ENCODE measurements at places on chromosomes 12 and 14.

DNA sequence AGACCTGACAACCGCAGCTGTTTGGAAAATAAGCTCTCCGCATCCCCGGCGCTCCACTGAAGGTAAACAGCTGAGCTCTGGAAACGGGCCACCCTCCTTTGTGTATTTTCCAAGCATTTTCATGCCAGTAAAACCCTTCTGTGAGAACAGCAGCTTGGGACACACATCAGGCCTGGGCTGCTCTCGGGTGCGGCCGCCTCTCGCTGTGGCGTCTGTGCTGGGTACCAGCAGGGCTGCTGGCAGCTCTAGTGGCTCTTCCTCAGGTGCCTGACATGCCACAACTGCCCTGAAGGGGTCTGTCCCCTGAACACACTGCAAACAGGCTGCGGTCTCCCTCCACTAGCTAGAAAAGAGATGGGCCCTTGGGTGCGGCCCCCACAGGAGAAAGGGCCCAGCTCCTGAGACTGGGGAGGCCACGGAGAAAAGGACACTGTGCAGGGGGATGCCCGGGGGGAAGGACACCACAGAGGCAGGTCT is 96.3 kb downstream of the ITPK1 start:
- DNase-seq = no peak

DNA sequence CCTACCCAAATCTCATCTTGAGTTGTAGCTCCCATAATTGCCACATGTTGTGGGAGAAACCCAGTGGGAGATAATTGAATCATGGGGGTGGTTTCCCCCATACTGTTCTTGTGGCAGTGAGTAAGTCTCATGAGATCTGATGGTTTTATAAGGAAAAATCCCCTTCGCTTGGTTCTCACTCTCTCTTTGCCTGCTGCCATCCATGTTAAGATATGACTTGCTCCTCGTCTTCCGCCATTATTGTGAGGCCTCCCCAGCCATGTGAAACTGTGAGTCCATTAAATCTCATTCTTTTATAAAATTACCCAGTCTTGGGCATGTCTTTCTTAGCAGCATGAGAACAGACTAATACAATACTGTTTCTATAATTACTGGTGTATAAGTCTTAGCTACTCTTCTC is 6.5 kb upstream of the BCAT1 start:
- no peak for DNase-seq

DNA sequence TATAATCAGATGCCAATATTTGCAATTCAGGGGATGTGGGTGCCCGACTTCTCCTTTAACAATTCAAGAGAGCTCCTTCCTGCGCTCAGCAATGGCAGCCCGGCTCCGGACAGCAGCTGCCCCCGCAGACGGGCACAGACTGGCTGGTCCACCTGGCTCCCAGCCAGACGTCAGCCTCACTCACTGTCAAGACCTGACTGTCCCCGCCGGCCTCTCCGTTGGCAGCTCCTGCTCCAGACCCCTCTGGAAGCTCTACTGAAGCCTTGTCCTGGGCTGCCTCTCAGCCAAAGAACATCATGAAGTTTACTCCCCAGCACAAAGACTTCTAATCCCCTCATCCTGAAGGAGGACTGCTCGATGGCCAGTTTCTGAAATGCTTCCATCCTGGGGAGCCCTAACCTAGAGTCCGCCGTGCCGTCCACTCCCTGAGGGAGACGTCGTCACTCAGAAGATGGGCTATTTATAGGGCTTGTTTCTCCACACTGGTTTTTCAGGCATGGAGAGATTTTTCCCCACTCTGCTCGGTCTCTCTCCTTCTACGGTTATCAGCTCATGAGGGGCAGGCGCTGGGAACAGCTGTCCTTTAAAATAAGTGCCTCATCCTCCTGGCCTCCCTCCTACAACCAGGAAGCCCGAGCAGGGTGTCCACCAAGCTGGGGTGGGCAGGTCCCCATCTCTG is 126.2 kb downstream of the RFLNA start:
- no peak for DNase-seq

GRCh38 chr12:83083616-83084015 is 396.9 kb downstream of the TMTC2 start:
- DNase-seq = no peak

DNA sequence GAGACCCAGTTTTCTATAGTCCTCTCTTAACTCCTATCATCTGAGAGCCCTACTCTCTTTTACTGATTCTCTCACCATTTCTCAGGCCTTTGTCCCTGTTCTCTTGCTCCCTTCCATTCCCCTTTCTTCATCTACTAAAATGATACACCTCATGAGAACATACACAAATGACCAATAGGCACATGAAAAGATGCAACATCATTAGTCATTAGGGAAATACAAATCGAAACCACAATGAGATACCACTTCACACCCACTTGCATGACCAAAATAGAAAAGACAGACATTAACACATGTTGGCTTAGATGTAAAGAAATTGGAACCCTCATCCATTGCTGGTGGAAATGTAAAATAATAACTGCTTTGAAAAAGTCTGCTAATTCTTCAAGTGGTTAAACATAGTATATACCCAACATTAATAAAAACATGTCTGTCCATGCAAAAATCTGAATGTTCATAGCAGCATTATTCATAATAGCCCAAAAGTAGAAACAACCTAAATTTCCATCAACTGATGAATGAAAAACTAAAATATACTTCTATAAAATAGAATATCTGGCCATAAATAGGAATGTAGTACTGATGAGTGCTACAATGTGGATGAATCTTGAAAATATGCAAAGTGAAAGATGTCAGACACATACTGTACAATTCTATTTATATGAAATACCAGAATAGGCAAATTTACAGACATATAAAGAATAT is 66.0 kb downstream of the DENND5B start:
- peak; percentile 90 for DNase-seq

- DNase-seq = no peak
These were observed 33.1 kb downstream of the SNRNP35 start for GRCh38 chr12:123491056-123491455.

GRCh38 chr12:32820376-32820931 is 64.8 kb upstream of the YARS2 start:
- no peak for DNase-seq

DNA sequence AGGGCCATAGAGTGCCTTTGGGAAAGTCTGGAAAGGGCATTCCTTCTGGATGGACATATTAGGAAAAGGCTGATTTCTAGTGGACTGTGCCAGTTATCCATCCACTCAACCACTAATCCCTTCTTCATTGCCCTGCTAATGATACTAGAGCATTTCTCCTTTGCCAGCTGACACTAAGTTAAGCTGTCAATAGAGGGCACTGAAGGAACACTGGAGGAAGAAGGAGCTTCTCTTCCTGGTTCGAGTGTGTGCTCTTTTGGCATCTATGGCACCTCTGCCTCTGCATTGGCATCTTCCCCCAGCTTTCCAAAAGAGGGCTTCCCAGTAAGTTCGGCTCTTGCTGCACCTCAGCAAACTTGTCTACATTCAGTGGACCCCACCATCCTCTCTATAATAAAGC is 165.4 kb downstream of the DERA start:
- DNase-seq = peak; percentile 63

DNA sequence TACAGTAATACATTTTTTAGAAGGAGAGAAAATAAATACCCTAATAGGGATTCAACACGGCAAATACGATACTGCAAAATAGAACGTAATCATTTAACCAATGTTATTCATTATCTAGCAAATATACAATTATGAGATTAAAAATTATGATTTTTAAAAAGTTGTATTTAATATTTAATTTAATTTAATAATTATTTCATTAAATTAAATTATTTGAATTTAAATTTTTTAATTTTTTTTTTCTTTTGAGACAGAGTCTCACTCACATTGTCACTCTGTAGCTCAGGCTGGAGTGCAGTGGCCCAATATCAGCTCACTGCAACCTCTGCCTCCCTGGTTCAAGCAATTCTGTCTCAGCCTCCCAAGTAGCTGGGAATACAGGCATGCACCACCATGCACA is 42.0 kb downstream of the GXYLT1 start:
- no peak for DNase-seq
